ENCODE measurements at places on chromosomes 12 and 14. TPM values are rescaled to one million over a fixed set of nuclear protein-coding genes. Genes with fewer than 3 reads are reported as not detected.

GRCh38 chr12:44929236-44929885 lies 53.2 kb upstream of the NELL2 start:
- H3K4me3 ChIP-seq = no peak overlapping the region
- H3K4me1 ChIP-seq = no peaks in the 10 kb centered on the region
- no peaks in the 10 kb centered on the region for H3K27me3 ChIP-seq

DNA sequence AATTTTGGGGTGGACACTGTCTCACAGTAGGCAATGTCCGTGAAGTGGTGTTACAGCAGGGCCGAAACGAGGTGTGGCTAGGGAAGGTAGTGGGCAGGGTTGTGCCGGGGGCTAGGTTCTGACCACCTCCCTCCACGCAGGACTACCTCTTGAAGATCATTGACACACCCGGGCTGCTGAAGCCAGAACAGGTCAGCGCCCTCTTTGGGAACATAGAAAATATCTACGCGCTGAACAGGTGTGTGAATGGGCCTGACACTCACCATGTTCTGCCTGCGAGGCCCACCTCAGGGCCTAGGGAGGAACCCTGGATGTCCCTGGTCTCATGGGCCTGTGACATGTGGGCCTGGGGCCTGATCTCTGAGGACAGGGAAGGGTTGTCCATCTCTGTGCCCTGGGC lies 24.6 kb downstream of the PLEKHG3 start:
- DNase-seq = no peak
- H3K36me3 ChIP-seq = peaks cover 46% of the 10 kb centered on the region
- H3K27ac ChIP-seq = no peak overlapping the region
- H3K4me1 ChIP-seq = peaks cover 54% of the 10 kb centered on the region
- no peak overlapping the region for H3K4me3 ChIP-seq
- no peaks in the 10 kb centered on the region for H3K27me3 ChIP-seq

DNA sequence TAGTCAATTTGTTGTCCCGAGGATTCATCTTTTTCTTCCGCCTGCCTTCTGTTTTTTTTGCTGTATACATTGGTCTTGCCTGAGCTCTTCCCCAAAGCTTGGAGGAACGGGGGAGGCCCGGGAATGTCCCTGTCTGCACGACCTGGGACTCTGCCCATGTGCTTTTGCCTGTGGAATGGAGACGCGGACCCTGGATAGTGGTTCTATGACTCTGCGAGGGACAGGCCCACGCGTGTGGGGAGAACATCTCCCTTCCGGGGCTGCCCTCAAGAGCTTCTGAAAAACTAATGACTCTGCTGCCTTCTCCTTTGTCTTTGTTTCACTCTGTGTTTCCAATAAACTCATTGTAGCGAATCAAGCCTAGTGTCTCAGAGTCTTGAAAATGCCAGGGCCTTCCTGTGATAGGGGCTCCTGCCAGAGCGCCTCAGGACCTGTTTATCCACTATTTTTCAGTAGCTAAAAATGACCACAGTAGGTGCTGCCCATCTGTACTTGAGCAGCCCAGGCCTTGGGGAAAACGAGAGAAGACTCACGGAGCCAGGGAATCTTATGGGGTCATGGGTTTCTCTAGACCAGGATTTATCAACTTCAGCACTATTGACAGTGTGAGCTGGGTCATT lies 12.3 kb downstream of the KRT83 start:
- H3K4me3 ChIP-seq = peak overlapping the region; percentile 47
- H3K27me3 ChIP-seq = no peaks in the 10 kb centered on the region
- DNase-seq = no peak
- no peak overlapping the region for H3K27ac ChIP-seq
- H3K4me1 ChIP-seq = no peaks in the 10 kb centered on the region

- DNase-seq = no peak
- peaks cover 21% of the 10 kb centered on the region for H3K4me1 ChIP-seq
- no peak overlapping the region for H3K4me3 ChIP-seq
- no peak overlapping the region for H3K27ac ChIP-seq
- H3K27me3 ChIP-seq = no peaks in the 10 kb centered on the region
These were observed 23.1 kb upstream of the PGF start for GRCh38 chr14:74978416-74978947.

The PIP4P1 gene
- total RNA-seq = 22.1 TPM

The EFS gene
- 2.3 TPM for total RNA-seq

The GDF3 gene
- not detected for total RNA-seq

DNA sequence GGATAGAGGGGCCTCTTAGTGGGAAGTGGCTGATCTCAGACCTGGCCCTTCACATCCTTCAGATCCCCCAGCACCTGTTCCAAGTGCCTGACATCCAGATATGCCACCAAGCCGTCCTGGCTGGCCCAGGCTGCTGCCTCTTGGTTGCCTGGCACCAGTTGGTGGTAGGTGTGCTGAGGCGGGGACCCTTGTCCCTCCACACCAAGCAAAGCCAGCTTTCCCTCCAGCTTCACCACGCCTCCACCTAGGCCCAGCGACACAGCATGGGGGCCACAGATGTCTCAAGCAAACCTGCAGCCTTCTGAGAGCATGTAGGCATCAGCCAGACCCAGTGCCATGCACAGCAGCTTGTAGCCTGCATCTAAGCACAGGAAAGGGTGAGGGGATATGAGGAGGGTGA lies 3.5 kb upstream of the CD63 start:
- H3K36me3 ChIP-seq = no peaks in the 10 kb centered on the region
- H3K4me1 ChIP-seq = peaks cover 8% of the 10 kb centered on the region
- no peak for DNase-seq
- no peak overlapping the region for H3K27ac ChIP-seq
- H3K27me3 ChIP-seq = no peaks in the 10 kb centered on the region

The TSPAN31 gene
- 32.5 TPM for total RNA-seq

DNA sequence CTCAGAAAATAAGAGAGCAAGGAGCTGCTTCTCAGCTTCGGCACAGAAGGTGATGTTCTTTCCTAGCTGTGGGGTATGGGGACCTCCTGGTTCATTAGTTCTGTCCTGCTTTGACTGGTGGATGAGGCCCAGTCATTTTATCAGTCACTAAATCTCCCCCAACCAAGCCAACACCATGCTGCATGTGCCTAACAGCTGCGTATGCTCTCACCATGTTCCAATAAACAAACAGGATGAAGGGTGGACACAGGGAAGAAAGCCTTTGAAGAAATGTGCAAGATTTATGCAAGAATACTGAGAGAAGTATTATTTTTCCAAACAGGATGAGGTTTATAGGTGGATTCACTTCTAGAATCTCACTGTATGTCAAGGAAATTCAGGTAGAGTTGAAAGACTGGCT lies 156.2 kb downstream of the TMEM132C start:
- no peak overlapping the region for H3K4me3 ChIP-seq
- no peaks in the 10 kb centered on the region for H3K36me3 ChIP-seq
- DNase-seq = no peak
- no peaks in the 10 kb centered on the region for H3K4me1 ChIP-seq
- no peak overlapping the region for H3K27ac ChIP-seq

DNA sequence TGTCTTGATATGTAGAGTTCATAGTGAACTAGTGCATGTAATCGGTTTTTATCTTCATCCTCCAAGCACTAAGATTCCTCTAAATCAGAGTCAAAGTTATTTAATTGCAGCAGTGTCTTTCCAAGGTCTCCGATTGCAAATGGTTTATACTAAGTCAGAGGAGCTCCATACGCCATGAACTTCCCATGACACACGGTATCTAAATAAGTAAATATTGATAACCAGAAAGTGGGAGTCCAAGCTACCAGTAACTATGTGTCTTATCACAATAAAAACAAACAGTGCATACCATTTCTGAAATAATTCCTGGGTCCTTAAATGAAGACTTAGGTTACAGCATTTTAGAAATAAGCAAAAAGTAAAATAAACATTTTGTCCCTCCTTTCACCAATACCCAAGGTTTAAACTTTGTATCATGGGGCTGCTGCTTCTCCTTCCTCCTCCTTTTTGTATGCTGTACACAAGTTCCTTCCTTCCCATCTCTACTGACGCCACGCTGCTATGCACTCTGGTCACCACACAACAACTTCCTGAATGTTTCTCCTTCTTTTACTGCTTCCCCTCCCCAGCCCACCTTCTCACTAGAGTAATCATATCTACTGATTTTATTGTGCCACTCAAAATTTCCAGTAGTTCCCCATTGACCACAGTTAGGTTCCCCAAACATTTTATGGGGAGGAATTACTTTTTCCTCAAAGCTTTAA lies 10.7 kb downstream of the NR1H4 start:
- no peak overlapping the region for H3K27ac ChIP-seq
- H3K4me3 ChIP-seq = no peak overlapping the region
- DNase-seq = no peak
- no peaks in the 10 kb centered on the region for H3K36me3 ChIP-seq
- no peaks in the 10 kb centered on the region for H3K27me3 ChIP-seq

DNA sequence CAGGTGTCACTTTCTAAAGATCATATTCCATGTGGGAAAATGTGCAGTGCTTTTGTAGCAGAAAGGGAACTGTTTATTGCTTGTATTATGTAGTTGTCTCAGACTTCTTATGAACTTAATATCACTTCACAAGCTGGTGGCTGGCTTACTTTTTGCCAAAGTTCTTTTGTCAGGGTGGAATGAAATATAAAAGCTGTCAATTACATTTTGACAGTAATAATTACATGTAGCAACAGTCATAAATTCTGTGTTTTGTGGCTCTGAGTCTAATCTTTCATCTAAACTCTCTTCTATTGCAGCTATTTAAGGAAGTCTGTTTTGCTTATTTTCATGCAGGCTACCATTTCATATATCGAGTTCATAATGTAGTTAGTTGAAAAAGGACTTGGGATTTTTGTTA lies 106.6 kb downstream of the OTOGL start:
- no peak overlapping the region for H3K4me3 ChIP-seq
- H3K27ac ChIP-seq = no peak overlapping the region
- no peaks in the 10 kb centered on the region for H3K27me3 ChIP-seq

GRCh38 chr14:57785058-57785457 lies 80.8 kb downstream of the SLC35F4 start:
- no peak overlapping the region for H3K4me3 ChIP-seq
- no peak overlapping the region for H3K27ac ChIP-seq
- no peaks in the 10 kb centered on the region for H3K36me3 ChIP-seq
- DNase-seq = no peak

DNA sequence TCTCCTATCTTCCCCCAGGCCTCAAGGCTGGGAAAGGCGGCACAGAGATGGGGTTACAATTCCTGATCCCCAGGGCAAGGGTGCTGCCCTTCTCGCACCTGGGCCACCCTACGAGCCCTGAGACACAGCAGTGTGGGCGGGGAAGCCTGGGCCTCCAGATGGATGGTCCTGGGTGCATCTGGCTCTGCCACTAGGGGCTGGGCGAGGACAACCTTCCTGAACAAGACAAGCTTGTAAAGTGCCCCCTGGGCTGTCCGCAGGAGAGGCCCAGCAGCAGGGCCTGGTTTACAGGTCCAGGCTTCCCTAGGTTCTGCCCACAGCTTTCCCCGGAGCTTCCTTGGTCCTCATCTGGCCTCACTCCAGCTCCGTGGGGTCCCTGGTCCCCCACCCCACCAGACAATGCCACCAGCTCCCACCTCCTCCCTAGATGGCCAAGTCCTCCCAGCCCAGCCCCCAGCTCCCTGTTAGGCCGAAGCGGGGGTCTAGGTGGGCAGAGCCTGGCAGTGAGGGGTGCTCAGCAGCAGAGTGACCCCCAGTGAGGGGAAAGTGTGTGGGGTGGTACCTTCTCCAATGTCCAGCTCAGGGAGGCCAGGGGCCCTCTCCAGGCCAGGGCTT lies 8.9 kb downstream of the ARL6IP4 start:
- H3K36me3 ChIP-seq = peaks cover 38% of the 10 kb centered on the region
- DNase-seq = no peak
- no peak overlapping the region for H3K27ac ChIP-seq
- H3K4me3 ChIP-seq = no peak overlapping the region
- H3K4me1 ChIP-seq = peaks cover under 1% of the 10 kb centered on the region
- H3K27me3 ChIP-seq = no peaks in the 10 kb centered on the region

DNA sequence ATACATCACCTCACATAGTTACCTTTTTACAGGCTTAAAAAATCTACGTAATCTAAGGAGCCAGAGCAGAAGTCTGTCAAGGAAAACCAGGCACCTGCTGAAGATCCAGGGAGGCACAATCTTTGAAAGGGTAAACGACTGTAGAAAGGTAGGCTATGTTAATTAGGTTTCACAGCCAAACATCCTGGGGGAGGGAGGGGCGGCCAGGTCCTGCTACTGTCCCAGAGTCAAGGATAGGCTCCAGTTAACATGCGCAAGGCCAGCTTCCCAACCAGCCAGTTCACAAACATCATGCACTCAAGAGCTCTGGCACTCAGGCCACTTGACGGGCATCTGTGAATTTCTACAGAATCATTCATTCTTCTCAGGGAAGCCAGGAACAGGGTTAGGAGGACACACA lies 22.9 kb downstream of the NIN start:
- H3K4me3 ChIP-seq = no peak overlapping the region
- DNase-seq = no peak

- no peaks in the 10 kb centered on the region for H3K27me3 ChIP-seq
- no peak overlapping the region for H3K4me3 ChIP-seq
- H3K27ac ChIP-seq = no peak overlapping the region
- DNase-seq = no peak
- no peaks in the 10 kb centered on the region for H3K4me1 ChIP-seq
These were observed 424.2 kb downstream of the ETNK1 start for GRCh38 chr12:23049180-23049579.

- no peak overlapping the region for H3K27ac ChIP-seq
- no peaks in the 10 kb centered on the region for H3K27me3 ChIP-seq
- H3K36me3 ChIP-seq = no peaks in the 10 kb centered on the region
- no peak for DNase-seq
- peaks cover 21% of the 10 kb centered on the region for H3K4me1 ChIP-seq
These were observed 55.9 kb upstream of the TMCC3 start for GRCh38 chr12:94706250-94706661.

The TMEM117 gene
- total RNA-seq = 7.9 TPM

The SLC17A8 gene
- total RNA-seq = not detected

DNA sequence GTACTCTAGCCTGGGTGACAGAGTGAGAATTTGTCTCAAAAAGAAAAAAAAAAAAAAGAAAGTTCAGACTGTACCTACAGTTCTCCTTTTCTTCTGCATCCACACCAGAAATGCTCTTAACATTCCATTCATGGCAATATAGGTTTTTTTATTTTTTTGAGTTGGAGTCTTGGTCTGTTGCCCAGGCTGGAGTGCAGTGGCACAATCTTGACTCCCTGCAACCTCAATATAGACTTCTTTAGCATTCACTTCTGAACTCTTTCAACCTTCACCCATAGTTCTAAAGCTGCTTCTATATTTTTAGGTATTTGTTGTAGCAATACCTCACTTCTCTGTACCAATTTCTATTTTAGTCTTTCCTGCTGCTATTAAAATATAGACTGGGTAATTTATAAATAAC lies 1095.7 kb downstream of the FLRT2 start:
- H3K4me1 ChIP-seq = no peaks in the 10 kb centered on the region
- H3K27ac ChIP-seq = no peak overlapping the region
- H3K36me3 ChIP-seq = no peaks in the 10 kb centered on the region
- DNase-seq = no peak
- no peak overlapping the region for H3K4me3 ChIP-seq

- DNase-seq = no peak
- no peak overlapping the region for H3K27ac ChIP-seq
- H3K36me3 ChIP-seq = no peaks in the 10 kb centered on the region
- H3K27me3 ChIP-seq = no peaks in the 10 kb centered on the region
These were observed 31.9 kb downstream of the RESF1 start for GRCh38 chr12:31991146-31991545.

- no peak overlapping the region for H3K4me3 ChIP-seq
- no peaks in the 10 kb centered on the region for H3K4me1 ChIP-seq
- H3K36me3 ChIP-seq = no peaks in the 10 kb centered on the region
- H3K27ac ChIP-seq = no peak overlapping the region
- H3K27me3 ChIP-seq = no peaks in the 10 kb centered on the region
These were observed 42.6 kb upstream of the PLEKHD1 start for GRCh38 chr14:69441948-69442347.

All from heart left ventricle (tissue), 16 donors.